ENCODE measurements at places on chromosomes 1 and 21. TPM values are rescaled to one million over a fixed set of nuclear protein-coding genes. Genes with fewer than 3 reads are reported as not detected.
A peak's percentile ranks its signal among the peaks of the same experiment; 100 is the strongest.

DNA sequence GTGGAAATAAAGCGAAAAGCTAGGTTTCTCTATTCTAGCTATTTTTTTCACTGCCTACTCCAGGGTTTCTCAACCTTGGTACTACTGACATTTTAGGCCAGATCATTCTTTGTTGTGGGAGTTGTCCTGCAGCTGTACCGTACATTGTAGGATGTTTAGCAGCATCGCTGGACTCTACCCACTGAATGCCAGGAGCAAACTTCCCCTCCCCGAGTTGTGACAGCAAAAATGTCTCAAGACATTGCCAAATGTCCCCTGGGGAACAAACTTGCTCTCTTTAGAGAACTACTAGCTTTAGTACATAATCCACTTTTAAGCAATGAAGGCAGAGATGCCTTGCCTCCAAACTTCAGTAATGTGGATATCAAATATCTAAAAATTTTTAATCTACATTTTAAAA lies 122.8 kb downstream of the PLPPR5 start:
- no peak for DNase-seq

GRCh38 chr1:161066694-161067093 lies 3.0 kb downstream of the ARHGAP30 start:
- no peak for DNase-seq

DNA sequence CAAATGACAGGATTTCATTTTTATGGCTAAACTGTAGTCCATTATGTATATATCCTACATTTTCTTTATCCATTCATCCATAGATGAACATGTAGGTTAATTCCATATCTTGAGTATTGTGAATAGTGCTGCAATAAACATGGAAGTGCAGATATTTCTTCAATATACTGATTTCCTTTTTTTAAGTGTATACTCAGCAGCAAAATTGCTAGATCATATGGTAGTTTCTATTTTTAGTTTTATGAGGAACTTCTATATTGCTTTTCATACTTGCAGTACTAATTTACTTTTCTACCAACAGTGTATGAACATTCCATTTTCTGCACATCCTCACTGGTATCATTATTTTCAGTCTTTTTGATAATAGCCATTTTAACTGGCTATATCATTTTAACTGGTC lies 30.1 kb downstream of the OR10J5 start:
- DNase-seq = no peak

GRCh38 chr1:101769520-101769919 lies 227.2 kb downstream of the OLFM3 start:
- no peak for DNase-seq

The VSIG8 gene
- not detected for total RNA-seq

The C1orf53 gene
- not detected for total RNA-seq

DNA sequence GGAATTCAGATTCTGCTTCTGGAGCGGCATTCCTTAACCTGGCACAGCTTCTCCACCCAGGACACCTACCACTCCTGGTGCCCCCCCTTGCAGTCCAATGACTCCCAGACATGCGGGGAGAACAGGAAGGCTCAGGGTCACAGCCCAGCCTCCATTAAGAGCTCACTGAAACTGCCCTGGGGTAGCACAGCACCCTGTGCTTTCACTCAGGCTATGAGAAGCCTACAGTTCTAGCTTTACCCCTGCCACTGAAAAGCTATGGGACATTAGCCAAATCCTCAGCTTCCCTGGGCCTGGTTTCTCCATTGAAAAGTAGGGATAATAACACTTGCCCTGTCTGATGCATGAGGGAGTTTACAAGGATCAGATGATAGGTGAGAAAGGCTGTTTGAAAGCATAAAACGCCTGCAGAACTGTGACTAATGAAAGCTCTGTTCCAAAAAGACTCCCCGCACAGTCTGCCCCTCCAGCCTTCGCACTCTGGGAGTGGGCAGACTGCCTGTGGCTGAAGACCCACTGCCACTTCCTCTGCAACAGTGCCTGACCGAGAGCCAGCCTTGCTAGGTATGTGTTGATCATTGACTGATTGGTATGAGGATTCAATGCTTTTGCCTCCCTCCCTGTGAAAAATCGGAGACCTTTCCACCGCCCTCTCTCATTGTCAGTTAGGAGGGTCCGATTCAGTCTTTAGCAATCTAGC lies 2.7 kb upstream of the CLDN19 start:
- no peak for DNase-seq

- DNase-seq = no peak
Observed at GRCh38 chr1:225111000-225111399, 181.5 kb downstream of the DNAH14 start.

The RUNX3 gene
- total RNA-seq = 3.4 TPM

DNA sequence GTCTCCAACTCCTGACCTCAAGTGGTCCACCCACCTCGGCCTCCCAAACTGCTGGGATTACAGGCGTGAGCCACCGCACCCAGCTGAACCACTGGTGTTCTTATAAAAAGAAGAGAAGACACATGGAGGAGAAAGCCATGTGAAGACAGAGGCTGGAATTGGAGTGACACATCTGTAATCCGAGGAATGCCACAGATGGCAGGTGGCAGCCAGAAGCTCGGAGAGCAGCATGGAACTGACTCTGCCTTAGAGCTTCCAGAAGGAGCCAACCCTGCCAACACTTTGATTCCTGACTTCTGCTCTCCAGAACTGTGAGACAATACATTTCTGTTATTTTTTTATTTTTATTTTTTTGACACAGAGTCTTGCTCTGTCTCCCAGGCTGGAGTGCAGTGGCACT lies 59.0 kb upstream of the ATP2B4 start:
- DNase-seq = no peak

GRCh38 chr1:205505076-205505729 lies 734 bp downstream of the CDK18 start:
- no peak for DNase-seq

- no peak for DNase-seq
Observed at GRCh38 chr1:37131281-37131680, 97.0 kb upstream of the GRIK3 start.

The RNF187 gene
- 13.8 TPM for total RNA-seq

GRCh38 chr1:55640708-55641473 lies 425.7 kb upstream of the USP24 start:
- DNase-seq = peak; percentile 54

The KRTAP6-1 gene
- not detected for total RNA-seq

GRCh38 chr1:9112961-9113880 lies 15.7 kb downstream of the GPR157 start:
- DNase-seq = peak; percentile 26

DNA sequence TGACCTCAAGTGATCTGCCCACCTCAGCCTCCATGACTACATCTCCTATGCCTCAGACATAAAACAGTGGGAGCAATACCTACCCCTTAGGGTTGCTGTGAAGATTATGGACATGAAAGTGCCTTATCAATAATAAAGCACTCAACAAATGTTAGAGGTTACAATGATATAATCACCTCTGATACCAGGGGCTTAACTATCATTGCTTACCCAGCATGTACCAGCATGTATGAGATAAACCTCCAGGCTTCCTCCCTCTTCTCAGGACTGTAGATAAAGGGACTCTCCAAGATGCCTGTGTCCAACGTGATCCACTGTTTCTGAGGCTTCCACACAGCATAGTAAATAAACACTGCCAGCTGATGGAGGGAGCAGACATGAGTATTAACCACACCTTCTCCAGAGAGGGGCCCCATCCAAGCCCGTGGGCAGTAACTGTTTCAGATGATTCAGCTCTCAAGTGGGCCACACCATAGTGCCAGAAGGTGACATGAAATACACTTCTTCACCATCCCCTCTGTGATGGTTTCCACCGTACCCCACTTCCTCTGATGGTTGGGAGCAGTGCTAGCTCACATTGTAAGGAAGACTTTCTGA lies 26.2 kb downstream of the RHBDL2 start:
- no peak for DNase-seq

The SPRR4 gene
- not detected for total RNA-seq

The REN gene
- not detected for total RNA-seq

- DNase-seq = no peak
Observed at GRCh38 chr1:23561076-23561812, 1.9 kb upstream of the ID3 start.

DNA sequence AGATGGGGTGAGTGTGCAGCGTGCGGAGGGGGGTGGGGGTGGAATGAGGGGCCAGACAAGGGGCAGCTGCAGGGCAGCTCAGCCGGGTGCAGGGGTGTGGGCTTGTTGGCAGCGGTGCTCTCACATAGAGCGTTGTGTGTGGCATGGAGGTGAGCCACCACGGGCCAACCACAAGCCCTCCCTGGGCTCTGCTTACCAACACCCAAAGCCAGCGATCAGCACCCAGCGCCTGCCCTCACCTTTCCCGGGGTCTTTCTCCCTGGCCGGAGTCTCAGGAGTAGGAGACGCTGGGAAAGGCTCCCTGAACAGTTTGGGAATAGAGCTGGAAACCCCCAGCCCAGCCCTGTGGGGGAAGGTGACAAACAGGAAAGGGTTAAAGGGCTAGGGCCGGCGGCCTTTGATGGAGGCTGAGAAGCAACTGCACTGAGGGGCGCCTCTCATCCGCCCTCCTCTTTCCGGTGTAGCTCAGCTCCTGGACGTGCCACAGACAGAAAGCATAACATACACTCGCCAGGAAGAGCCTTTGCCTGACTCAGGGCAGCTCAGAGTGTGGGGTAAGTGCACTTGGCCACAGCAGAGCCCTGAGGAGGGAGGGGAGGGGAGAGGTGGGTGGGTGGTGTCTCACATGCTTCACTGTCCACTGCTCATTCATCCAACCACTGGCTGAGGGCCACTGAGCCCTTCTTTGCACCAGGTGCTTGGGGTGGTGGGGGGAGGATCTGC lies 577 bp downstream of the IKBKE start:
- DNase-seq = peak; percentile 51

GRCh38 chr1:46735708-46736324 lies 16.9 kb upstream of the EFCAB14 start:
- no peak for DNase-seq

DNA sequence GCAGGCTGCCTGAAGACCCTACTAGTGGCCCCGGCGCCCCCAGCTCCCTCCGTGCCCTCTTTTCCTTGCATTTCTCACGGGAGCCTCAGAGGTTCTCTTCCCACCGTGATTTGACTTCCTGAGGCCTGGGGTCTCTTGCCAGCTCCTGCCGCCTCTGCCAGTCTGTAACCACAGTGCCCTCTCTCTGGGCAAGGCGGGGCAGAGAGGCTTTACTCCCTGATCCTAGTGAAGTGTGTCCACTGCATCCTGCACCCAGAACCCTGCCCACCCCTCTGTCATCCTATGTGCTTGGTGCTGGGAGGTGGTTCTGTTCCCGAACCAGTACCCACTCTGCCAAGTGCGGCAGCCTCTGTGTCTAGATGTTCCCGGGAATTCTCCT lies 2.4 kb downstream of the ESPN start:
- no peak for DNase-seq

Measured in transverse colon (tissue), 4 donors.